Thyroid gland (tissue), 4 donors: ENCODE measurements at places on chromosomes 4 and X. TPM values are rescaled to one million over a fixed set of nuclear protein-coding genes. Genes with fewer than 3 reads are reported as not detected.

ITM2A gene
- total RNA-seq: 53.9 TPM

GJB1 gene
- total RNA-seq: not detected

TMEM35A gene
- total RNA-seq: 0.78 TPM

DNA sequence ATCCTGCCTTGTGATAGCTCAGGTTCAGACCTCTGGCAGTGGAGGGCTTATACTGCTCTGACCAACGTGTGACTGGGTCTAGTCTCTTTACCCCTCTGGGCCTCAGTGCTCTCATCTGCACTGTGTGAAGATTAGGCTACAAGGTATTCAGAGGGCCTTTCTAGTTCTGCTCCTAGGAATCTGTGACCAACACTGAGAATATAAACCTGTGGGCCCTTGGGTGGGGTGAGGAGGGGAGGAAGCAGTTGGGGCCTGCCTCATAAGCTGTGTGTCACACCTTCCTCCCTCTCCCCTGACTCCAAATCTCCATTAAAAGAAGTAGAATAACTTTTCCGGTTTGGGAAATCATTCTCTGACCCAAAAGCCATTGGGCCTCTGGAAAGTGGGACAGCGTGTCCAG is 66.3 kb upstream of the MSN start:
- DNase-seq: no peak
- H3K36me3 ChIP-seq: no peaks in the 10 kb centered on the region
- H3K27ac ChIP-seq: peak overlapping the region; percentile 82
- no peaks in the 10 kb centered on the region for H3K27me3 ChIP-seq
- peaks cover 27% of the 10 kb centered on the region for H3K4me1 ChIP-seq

VCX gene
- total RNA-seq: 0.54 TPM

GRCh38 chr4:146525754-146526153 is 4.0 kb upstream of the SLC10A7 start:
- no peak overlapping the region for H3K27ac ChIP-seq
- no peak for DNase-seq
- no peaks in the 10 kb centered on the region for H3K36me3 ChIP-seq
- peaks cover 3% of the 10 kb centered on the region for H3K4me1 ChIP-seq
- no peaks in the 10 kb centered on the region for H3K27me3 ChIP-seq

GRCh38 chr4:37719021-37719420 is 32.8 kb upstream of the RELL1 start:
- no peak overlapping the region for H3K4me3 ChIP-seq
- no peaks in the 10 kb centered on the region for H3K4me1 ChIP-seq
- DNase-seq: no peak
- no peaks in the 10 kb centered on the region for H3K27me3 ChIP-seq
- no peak overlapping the region for H3K27ac ChIP-seq
- no peaks in the 10 kb centered on the region for H3K36me3 ChIP-seq

- no peaks in the 10 kb centered on the region for H3K36me3 ChIP-seq
- peaks cover 9% of the 10 kb centered on the region for H3K4me1 ChIP-seq
- H3K27ac ChIP-seq: no peak overlapping the region
- no peak overlapping the region for H3K4me3 ChIP-seq
Measured at GRCh38 chrX:40166582-40166981, 68.8 kb upstream of the BCOR start.

DNA sequence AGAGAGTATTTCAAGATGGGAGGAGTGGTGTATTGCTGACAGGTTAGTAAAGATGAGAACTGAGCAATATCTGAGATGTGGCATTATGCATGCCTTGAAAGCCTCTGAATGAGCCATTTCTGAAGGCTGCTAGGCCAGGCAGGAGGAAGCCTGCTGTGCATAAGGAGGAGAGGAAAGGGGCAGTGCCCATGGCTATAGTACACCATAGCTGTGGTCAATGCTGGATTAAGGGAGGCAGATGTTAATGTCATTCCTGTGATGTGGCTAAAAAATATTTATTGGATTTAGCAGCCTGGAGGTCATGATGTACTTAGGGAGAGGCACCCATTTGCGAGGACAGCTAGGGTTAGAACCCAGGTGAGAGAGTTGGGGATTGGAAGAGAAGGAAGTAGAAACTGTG is 130.0 kb upstream of the LNX1 start:
- H3K4me3 ChIP-seq: no peak overlapping the region
- DNase-seq: no peak
- no peaks in the 10 kb centered on the region for H3K27me3 ChIP-seq
- no peaks in the 10 kb centered on the region for H3K36me3 ChIP-seq
- H3K27ac ChIP-seq: no peak overlapping the region
- H3K4me1 ChIP-seq: peaks cover 11% of the 10 kb centered on the region

GRCh38 chrX:134074151-134074550 is 88.8 kb upstream of the GPC3 start:
- no peaks in the 10 kb centered on the region for H3K4me1 ChIP-seq
- DNase-seq: no peak
- no peaks in the 10 kb centered on the region for H3K36me3 ChIP-seq
- no peak overlapping the region for H3K27ac ChIP-seq
